Spinal cord (tissue), 10 donors: ENCODE measurements at places on chromosomes 7 and 10.

DNA sequence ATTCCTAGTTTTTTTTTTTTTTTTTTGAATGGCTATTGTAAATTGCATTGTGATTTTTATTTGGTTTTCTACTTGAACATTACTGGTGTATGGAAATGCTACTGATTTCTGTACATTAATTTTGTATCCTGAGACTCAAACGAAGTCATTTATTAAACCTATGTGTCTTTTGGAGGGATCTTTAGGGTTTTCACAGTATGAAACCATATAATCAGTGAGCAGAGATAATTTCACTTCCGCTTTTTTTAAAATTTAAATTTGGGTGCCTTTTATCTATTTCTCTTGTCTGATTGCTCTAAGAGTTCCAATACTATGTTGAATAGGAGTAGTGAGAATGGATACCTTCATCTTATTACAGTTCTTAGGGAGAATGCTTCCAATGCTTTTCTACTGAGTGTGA lies 102.7 kb downstream of the ZWINT start:
- DNase-seq = no peak

DNA sequence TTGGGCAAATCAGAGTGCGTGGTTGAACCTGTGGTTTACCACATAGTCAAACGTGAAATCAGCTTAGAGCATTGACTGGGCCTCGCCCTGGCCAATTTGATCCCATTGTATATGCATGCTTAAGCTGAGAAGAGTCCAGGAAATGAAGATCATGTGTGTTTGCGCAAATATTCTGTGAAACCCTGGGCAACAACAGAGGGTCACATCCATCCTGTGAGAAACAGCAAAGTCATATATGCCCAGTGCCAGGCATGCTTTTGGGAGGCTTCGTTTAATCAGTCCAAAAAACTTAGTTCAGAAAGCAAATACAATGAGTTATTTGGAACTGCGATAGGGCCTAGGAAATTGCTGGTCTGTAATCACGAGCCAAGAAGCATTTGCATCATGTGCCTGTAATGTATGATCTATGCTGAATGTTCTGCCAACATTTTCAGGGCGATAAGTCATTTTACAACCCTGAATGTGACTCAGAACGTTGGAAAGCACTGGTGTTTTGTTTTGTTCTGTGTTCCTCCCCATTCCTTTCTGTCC lies 412.1 kb upstream of the CELF2 start:
- no peak for DNase-seq

DNA sequence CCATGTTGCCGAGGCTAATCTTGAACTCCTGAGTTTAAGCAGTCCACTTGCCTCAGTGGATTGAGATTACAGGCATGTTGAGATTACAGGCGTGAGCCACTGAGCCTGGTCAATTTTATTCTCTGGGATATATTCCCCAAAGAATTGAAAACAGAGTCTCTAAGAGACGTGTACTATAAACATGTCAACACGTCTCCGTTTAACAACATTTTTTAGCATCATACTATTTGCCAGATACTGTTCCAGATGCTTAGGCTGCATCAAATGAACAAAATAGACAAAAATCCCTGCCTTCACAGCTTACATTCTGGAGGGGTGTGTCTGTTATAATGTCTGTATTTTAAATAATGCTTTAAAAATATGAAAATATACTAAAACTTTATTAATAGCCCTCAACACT lies 54.1 kb upstream of the PRKG1 start:
- no peak for DNase-seq

- DNase-seq = no peak
Measured at GRCh38 chr10:109882251-109883057, 40.9 kb downstream of the XPNPEP1 start.
